ENCODE measurements at places on chromosomes 2 and 18.

- DNase-seq, result no peak
Observed at GRCh38 chr2:18645315-18645714, 55.9 kb upstream of the NT5C1B start.

GRCh38 chr2:182318466-182319220 lies 108.2 kb downstream of the PDE1A start:
- DNase-seq, result no peak

DNA sequence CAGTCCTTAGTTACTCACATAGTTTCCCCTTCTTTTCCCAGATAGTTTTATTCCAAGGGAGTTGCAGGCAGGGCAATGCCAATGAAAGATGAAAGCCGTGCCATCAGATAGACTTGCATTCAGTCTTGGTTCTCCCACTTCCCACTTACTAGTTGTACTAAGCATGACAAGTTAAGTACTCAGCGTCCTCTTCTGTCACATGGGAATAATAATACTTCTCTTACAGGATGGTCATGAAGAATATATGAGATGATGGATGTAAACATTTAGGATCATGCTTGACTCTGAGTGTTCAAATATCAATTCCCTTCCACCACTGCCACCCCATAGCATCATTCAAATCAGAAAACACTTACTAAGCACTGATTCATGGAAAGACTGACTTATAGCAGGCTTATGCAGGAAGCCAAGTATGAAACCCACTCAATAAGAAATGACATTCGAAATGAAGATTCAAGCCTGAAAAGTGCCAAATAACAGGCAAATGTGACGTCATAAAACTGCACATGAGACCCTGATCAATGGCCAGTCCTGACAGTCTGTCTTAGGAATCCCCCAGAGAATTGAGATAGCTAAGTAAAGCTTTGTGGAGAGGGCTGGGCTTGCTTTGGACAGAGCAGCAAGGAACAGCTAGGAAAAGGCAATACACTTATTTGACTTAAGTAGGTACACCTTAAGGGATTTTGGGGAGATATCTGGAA lies 11.1 kb upstream of the EVA1A start:
- DNase-seq, result no peak

GRCh38 chr2:3604991-3605961 lies 10.4 kb downstream of the COLEC11 start:
- DNase-seq, result no peak
